ENCODE measurements at places on chromosomes 1 and 21. TPM values are rescaled to one million over a fixed set of nuclear protein-coding genes. Genes with fewer than 3 reads are reported as not detected.
A peak's percentile ranks its signal among the peaks of the same experiment; 100 is the strongest.

The FTCD gene
- 0.27 TPM for total RNA-seq

The SERINC2 gene
- total RNA-seq, result not detected

The SPRR2E gene
- not detected for total RNA-seq

The CHIA gene
- not detected for total RNA-seq

The TSPEAR gene
- 0.08 TPM for total RNA-seq

The NPHP4 gene
- total RNA-seq, result 9.6 TPM

The HRNR gene
- not detected for total RNA-seq

The FOXD3 gene
- total RNA-seq, result not detected

GRCh38 chr1:76503736-76504135, 363.5 kb upstream of the ST6GALNAC5 start:
- no peak for DNase-seq

DNA sequence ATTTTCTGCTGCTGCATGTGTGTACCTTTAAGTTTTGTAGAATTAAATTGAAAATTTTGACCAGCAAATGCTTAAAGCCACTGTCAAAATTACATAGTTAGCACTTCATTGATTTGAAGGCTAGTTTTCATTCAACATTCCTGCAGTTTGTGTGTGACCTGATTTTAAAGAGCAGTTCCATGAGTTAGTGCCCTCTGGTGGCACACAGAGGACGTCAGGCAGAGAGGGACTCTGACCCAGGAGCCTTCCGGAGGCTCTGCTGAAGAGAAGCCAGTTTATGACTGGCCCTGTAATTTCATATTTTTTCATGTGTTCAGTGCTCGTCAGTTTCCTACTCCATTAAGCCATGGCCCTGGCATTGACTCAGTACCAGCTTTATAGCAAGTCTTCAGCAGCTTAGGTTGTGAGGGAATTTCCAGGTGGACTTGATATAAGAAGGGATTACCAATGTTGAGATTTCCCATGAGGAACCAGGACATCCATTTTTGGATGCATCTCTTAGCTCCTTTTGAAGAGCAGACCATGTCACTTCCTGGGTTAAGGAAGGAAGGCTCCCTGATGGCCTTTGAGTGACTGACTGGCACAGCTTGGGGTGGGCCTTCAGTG, 104.7 kb downstream of the CAMTA1 start:
- peak; percentile 78 for DNase-seq

DNA sequence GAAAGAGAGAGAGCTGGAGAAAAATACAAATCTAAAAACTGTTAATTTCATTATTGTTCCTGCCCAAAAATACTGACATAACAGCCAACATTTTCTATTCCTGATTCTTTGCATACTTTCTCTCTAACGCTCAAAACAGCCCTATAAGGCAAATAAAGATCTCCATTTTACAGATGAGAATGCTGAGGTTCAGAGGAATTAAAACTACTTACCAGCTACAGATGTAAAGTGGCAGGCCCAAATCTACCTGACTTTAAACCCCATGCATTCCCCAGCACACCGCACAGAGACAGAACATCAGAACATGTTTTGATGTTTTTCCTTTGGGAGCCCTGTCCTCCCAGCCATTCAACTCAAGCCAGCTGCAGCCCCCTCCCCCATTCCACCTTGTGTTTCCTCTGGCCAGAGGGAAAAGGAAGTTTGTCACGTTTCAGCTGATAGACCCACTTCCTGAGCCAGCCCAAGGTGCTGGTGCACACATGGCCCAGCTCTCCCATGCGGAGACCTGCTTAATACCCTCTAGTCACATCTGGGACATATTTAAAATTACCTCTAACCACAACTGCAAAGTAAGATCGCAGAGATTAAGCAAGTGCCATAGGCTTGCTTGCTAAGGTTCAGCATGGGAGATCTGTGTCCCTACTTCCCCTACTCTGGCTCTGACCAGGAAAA, 133.1 kb upstream of the NFIA start:
- DNase-seq, result no peak

GRCh38 chr1:184356891-184357290, 29.9 kb upstream of the C1orf21 start:
- DNase-seq, result no peak

DNA sequence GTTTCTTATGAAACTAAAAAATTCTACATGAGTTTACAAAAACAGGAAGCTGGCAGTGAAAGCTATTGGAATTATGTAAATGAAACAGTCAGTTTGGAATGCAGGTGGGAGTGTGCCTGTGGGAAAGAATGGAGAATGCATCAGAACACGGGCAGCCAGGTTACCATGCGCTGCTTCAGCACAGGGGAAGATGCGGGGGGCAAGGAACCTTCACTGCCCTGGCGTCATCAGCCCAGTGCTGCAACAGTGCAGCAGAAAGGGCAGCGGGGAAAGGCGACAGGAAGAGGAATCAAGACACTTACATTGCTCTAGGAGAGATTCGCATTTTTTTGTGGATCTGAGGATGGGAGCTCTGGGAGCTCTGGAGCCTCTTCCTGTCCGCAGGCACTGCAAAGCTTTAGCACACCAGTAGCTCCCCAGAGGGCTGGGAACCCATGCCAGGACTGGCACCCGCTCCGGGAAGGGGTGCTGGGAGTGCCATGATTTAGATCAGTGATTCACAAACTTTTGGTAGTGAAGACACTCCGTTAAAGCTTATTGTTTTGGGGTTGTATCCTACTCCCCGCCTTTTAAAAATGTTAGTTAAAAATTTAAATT, 64.1 kb upstream of the WDR26 start:
- DNase-seq, result no peak

GRCh38 chr1:32903991-32904785, 3.0 kb upstream of the TMEM54 start:
- no peak for DNase-seq

DNA sequence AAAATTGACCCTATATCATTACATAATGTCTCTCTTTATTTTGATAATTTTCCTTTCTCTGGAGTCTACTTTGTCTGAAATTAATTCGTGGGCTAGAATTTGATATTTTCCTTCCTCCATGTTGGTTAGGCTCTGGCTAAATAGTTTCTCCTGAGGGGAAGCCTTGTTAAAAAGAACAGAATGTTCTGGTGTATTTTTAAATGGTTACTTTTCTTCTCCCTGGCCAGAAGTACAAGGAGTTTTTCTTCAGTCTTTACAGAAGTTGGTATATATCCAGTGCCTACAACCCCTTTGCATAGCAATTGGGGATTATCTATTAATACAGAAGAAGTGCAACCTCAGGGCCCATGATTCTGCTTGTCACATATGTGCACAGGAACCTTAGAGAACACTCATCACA, 185.6 kb upstream of the RAB4A start:
- no peak for DNase-seq

- peak; percentile 13 for DNase-seq
Observed at GRCh38 chr1:154327466-154328317, 2.4 kb downstream of the ATP8B2 start.

GRCh38 chr21:32566741-32567389, 18.5 kb downstream of the TCP10L start:
- DNase-seq, result no peak

GRCh38 chr1:27596986-27597385, 7.0 kb downstream of the AHDC1 start:
- no peak for DNase-seq

GRCh38 chr1:54273795-54274163, 73.8 kb downstream of the MRPL37 start:
- no peak for DNase-seq

DNA sequence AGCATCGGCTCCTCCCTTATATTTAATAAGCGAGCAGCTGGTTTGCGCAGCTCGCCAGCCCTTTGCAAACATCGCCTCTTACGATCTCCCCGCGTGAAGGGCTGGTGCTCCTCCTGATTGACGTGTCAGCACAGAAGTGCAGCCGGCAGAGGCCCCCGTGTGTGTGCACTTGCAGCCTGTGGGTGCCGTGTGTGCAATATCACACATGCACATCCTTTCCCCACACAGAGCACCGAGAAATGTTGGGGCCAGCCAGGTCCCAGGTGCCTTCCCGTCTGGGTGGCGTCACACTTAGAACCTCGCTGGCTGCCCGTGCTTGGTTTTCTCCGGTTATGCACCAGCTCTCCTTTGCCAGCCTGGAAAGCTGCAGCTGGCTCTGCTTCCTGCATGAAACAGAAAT, 126.6 kb upstream of the AJAP1 start:
- no peak for DNase-seq

DNA sequence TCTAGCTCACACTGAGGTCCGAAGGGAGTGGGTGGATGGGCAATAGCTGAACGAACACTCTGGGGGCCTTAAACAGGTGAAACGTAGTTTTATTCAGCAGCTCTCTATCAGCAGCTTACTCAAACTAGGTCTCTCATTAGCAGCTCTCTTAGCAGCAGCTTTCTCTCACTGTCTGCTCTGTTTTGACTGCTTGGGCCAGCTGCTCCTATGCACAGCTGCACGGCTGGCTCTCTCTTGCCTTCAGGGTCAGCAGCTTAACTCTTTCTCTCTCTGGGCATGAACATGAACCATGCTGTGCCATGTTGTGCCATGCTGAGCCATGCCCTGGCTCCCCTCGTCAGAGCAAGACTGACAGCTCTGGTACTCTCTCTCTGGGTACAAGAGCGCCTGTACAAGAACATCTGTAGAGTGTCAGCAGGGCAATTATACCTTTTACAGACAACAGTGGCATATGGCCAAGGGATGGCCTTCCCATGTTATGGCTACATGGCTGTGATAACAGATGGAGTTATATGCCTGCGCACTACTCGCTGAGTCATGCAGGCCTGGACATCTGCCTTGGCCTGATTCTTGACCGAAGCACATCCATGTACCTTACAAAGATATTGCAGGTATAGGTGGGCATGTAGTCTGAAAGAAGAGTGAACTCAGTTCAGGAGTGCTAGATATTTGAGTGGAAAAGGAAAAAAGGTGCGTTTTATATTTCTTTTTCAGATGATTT, 152.4 kb downstream of the LEPR start:
- DNase-seq, result no peak

DNA sequence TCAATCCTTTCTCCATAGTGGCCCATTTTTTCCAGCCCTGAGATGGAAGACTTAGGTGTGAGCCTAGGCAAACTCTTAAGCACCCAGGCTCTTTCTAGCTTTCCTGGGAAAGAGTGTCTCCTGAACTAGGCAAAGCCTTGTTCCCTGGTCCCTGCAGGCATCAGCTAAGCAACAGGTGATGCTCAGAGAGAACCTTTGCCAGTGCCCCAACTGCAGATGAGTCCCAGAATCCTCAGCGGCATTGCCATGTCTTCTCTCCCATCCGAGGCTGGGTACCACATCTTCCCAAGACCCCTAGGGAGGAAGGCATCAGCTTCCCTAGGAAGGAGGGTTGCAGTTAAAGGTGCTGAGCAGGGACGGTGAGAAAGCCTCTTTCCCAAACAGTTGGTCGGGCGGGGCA, 8.2 kb upstream of the VSIG8 start:
- no peak for DNase-seq

- DNase-seq, result no peak
Observed at GRCh38 chr1:30444850-30445249, 278.5 kb downstream of the MATN1 start.

- DNase-seq, result peak; percentile 87
Observed at GRCh38 chr1:16145662-16146278, 10.1 kb downstream of the EPHA2 start.

DNA sequence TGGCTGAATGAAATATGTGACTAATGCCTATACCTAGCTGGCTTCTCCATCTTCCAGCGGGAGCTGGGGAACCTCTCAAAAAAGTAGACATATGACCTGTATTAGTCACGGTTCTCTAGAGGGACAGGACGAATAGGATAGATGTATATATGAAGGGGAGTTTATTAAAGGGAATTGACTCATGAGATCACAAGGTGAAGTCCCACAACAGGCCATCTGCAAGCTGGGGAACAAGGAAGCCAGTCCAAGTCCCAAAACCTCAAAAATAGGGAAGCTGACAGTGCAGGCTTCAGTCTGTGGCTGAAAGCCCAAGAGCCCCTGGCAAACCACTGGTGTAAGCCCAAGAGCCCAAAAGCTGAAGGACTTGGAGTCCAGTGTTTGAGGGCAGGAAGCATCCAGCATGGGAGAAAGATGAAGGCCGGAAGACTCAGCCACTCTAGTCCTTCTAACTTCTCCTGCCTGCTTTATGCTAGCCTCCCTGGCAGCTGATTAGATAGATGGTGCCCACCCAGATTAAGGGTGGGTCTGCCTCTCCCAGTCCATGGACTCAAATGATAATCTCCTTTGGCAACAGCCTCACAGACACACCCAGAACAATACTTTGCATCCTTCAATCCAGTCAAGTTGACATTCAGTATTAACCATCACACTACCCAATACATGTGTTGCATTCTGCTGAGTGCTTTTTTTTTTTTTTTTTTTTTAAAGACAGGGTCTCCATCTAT, 19.6 kb downstream of the OLIG1 start:
- no peak for DNase-seq
